ENCODE measurements at places on chromosomes 4 and X.
A peak's percentile ranks its signal among the peaks of the same experiment; 100 is the strongest.

DNA sequence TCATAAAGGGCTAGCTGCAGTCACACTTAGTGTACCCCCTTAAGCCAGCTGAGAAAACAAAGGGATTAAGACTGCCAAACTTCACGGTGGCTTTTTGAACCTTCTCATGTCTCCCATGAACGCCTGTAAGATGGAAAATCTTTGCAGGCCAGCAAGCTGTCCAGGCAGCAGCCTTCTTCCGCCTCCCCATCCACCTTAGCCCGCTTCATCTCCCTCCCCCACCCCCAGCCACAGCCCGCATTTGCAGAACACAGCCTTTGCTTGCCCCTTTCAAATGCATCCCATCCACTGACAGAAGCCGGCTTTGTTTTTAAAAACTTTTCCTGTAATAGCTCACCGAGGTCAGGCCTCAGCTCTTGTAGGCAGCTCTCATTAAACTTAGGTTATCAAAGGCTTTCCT lies 113.8 kb upstream of the FAM9B start:
- DNase-seq: no peak

DNA sequence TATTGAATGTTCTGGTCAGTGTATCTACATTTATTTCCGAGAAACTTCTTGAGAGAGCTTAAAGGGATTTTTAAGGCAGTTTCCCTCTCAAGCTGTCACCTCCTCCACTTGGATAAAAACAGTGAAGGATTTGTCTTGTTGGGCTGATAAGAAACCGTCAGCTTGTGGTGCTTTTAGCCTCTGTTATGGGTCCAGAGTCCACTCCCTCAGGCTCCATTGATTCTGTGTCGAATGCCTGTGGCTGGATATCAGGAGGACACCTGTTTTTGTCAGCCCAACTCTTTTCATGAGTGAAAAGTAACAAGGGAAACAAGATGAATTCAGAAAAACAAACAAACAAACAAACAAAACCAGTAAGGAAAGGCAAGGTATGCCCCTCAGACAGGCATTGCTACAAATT lies 12.4 kb downstream of the CLCN4 start:
- DNase-seq: no peak

- DNase-seq: no peak
Measured at GRCh38 chr4:73434311-73434710, 1.7 kb upstream of the AFP start.

DNA sequence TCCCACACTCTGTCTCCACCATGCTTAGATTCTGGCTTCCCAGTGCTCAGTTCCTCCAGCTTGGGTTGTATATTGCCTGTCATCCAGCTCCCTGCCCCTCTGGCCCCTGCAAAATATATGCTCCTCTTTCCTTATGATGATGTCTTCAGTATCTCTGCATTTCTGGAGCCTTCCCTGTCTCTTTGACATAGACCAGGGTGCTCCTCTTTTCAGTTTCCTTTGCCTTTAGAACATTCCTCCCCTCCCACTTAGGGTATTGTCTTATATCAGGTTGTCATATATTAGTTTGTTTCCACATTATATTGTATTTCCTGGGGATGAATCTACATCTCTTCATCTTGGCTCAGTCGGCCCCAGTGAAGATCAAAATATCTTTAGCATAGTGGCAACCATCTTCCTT lies 526.4 kb downstream of the MID1IP1 start:
- no peak for DNase-seq

GRCh38 chr4:107247738-107248137 lies 211.6 kb upstream of the DKK2 start:
- DNase-seq: no peak

DNA sequence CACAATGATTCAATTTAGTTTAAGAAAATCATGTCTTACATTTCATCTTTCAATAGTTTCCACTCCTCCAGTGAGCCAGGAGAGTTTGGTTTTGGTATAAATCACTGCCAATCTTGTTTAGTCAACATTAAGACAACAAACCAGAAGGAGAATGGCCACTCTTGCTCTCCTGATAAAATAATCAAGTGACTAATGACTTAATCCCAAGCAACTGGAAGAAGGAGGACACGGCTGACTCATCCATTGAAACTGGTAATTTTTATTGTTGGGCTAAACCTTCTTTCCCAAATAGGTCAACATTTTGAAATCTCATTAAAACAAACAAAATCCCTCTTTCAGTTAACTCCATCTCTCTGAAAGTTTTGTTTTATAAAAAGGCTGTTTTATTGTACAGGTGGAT lies 230.2 kb downstream of the CLCN4 start:
- DNase-seq: no peak

DNA sequence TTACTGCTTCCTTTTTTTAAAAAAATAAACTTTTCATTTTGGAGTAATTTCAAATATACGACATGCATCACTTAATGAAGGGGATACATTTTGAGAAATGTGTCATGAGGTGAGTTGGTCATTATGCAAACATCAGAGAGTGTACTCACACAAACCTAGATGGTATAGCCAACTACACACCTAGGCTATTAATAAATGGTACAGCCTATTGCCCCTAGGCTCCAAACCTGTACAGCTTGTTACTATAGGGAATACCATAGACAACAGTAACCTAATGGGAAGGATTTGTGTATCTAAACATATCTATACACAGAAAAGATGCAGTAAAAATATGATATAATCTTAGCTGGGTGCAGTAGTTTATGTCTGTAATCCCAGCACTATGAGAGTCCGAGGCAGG lies 29.1 kb downstream of the SETD7 start:
- DNase-seq: no peak

DNA sequence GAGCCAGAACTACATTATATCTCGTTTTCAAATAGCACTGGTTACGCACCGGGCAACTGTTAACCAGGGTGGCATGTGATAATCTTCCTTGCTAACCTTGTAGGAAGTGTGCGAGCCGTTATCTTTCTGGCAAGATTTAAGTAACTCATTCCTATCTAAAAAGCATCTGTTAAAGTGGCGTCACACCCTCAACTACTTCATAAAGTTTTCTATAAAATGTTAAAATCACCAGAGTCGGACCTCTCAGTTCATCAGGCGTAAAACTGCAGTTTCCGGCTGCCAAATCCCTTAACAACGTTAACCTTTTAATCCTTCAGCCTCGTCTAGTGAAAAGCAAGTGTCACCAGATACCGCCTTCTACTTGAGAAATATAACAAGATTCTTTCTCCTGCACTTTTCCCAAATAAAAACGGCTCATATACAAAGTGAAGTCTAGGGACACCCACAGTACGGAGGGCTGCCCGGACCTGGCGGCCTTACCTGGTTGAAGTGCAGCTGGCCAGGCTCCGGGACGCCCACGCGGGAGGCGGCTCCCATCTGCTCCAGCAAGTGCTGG lies 1.2 kb downstream of the SLC39A8 start:
- DNase-seq: peak; percentile 4

DNA sequence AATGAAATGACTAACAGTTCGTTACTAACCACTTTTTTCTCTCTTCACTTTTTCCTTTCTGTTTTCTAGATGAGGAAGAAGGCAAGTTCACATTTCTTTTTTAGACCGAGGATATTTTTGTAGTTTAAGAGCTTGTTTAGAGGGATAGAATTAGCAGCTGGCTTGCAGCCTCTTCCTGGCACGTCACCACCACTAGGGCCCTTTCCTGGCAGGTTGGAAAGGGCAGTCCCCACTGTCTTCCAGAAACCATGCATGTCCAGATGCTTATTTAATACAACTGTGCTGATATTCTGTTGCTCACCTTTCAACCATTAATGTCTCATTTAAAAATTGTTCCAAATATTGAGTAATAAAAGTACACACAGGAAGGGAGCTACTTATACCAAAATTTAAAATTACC lies 209.5 kb upstream of the PACRGL start:
- DNase-seq: no peak

DNA sequence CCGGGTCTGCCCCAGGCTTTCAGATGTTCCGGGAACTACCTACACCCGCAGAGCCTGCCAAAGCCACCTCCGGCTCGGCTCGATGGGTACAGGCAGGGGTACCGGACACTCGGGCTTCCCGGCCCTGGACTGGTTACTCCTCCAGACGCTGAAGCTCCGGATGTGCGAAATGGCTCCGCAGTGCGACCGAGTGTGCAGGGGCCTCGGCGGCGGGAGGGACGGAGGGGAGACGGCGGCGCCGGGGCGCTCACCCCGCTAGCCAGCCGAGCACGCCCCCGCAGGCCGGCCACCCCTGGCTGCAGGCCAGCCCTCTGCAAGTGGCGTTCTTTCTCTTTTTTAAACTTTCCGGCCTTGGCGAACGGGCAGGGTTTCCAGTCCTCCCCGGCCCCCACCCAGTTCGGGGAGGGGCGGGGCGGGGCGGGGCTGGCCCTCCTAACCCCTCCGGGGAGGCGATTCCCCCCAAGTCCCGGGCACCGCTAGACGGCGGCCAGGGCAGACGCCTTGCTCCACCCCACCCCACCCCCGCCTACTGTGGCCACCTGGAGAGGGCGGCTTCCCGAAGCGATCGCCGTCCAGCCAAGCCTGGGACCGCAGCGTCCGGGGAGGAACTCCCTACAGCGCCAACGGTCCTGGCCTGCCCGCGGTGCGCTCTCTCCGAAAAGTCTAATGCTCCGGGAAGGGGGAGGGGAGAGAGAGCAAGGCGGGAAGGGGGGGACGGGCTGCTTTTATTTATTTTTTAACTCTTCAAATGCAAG lies 7.5 kb downstream of the BCOR start:
- no peak for DNase-seq

GRCh38 chr4:107945809-107946208 lies 14.5 kb downstream of the CYP2U1 start:
- DNase-seq: no peak

GRCh38 chr4:40521957-40522356 lies 107.7 kb downstream of the RBM47 start:
- no peak for DNase-seq

DNA sequence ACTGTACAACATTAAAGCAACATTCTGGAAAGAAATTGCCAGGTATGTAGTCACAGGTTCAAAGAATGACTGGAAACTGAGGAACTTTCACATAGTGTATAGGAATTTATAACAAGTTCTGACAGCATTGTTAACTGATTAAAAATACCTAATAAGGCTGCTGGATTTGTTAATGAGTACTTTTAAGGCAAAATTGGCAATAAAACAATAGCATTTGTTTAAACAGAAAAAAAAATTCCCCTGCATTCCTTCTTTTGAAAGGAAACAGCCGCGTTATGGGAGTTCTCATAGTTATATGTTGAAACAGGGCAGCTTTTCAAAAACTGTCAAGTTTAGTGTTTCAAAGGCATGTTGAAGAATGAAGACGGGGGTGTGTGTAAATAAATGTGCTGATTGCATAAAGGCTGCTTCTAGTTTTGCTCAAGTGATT lies 282.5 kb upstream of the FAT1 start:
- DNase-seq: no peak

DNA sequence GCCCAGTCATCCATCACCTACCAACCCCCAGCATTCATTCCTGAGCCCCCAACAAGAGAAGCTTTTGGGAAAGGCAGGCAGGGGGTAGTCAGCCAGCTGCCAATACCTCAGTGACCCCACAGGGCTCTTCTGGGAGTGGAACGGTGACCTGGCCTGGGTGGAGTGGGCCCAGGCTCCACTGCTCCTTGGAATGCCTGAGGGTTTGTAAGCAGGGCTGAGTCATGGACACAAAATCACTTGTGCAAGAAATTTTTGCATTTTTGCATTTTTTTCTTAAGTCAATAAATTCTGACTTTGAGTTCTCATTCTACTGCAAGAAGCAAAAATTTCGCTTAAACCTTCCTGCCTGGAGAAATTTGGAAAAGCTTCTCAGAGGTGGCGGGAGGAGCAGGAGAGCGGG lies 18.5 kb downstream of the SORCS2 start:
- no peak for DNase-seq

GRCh38 chrX:120457766-120458180 lies 11.3 kb downstream of the LAMP2 start:
- no peak for DNase-seq

DNA sequence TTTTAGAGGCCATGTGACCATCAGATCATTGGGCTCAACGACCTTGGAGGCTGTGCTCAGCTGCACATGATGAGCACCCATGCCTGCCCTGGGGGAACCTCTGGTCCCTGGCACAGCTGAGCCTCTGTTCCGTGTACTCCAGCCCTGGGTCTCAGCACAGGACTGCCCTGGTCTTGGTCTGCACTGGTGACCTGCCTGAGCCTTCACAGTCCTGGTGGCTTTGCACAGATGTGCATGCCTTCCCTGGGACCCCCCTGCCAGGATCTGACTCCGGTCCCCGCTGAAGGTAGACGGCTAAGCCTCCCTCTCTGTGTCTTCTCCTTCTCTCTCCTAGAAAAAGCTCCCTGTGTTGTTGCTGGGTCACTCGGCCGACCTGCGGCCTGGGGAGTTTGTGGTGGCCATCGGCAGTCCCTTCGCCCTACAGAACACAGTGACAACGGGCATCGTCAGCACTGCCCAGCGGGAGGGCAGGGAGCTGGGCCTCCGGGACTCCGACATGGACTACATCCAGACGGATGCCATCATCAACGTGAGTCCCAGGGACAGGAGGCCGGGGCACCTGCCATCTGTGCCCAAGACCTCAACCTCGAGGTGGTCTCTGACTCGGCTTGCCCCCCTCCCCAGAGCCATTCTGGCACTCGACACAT lies 21.6 kb downstream of the HTRA3 start:
- no peak for DNase-seq

DNA sequence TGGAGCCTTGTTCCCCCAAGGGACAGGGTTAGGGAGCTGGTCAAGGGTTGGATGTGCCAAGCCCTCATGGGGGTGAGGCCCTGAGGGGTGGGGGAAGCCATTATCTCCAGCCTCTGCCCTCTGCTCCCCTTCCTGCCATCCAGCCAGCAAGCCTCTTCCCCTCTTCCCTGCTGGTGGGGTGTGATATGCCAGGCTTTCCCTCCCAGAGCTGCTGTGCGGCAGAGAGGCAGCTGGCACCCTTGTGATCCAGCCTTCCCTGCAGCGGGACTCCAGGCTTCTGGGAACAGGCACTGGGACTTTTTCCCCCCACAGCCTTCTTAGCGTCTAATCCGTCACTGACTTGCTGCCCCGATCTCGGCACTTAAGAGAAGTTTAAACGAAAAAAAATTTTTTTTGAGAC lies 6.3 kb downstream of the SSR4 start:
- no peak for DNase-seq

GRCh38 chr4:30828264-30828926 lies 108.2 kb downstream of the PCDH7 start:
- DNase-seq: no peak
